ENCODE measurements at places on chromosomes 3 and 15.
A peak's percentile ranks its signal among the peaks of the same experiment; 100 is the strongest.

DNA sequence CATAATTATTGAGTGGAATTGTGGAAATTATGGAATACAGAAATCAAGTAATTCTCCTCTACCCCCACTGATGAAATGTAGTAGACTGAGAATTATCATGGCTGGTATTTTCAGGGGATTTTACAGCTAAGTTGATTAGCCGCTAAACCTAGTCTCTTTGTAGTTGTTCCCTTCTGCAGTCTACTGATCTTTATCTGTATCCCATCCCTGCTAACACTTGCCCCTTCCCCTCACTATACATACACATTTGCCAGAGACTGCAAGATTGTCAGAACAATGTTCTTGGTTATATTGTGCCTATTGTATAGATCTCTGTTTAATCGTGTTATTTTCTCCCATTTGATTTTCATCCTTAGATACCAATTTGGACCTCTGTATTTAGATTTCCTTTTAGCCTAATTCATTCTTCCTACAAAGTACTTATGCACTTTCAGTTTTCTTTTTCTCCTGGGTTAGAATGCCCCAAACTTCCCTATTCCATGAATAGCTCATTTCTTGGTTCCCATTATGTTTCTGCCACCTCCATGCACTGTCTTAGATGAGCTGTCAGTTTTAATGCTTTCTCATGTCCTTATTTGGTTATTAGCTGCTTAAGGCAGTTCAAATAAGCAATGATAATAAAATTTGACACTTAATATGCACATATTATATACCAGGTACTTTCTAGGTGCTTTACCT, 86.9 kb downstream of the CDIN1 start:
- DNase-seq, result no peak

DNA sequence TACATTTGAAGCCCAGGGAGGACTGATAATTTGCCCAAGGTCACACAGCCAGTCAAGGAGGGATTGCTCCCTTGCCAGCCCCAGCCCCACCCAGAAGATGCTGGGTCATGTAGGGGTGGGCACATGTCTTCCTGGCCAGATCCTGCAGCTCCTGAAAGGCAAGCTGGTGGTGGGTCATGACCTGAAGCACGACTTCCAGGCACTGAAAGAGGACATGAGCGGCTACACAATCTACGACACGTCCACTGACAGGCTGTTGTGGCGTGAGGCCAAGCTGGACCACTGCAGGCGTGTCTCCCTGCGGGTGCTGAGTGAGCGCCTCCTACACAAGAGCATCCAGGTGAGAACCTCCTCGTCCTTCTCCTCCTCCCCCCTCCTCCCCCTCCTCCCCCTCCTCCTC, 13.2 kb downstream of the ISG20 start:
- no peak for DNase-seq

GRCh38 chr3:190593075-190593474, 79.2 kb downstream of the IL1RAP start:
- no peak for DNase-seq

GRCh38 chr3:194339356-194339755, 11.8 kb downstream of the CPN2 start:
- DNase-seq, result no peak

DNA sequence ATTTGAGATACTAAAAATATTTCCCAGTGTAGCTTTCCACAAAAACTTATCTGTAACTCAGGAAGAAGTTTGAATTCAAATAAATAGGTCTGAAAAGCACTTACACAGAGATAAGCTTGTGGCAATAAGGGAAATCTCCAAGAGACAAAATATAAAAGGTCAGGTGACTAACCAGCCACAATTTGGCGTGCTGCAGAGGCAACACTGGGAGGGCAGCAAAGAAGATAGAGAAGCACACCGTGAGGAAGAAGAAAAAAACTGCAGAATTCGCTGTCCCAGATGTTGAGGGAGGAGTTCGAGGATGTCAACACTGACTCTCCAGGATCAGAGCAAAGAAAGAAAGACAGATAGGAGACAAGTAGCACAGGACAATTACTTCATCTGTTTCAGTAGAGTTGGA, 204.4 kb downstream of the FMN1 start:
- no peak for DNase-seq

DNA sequence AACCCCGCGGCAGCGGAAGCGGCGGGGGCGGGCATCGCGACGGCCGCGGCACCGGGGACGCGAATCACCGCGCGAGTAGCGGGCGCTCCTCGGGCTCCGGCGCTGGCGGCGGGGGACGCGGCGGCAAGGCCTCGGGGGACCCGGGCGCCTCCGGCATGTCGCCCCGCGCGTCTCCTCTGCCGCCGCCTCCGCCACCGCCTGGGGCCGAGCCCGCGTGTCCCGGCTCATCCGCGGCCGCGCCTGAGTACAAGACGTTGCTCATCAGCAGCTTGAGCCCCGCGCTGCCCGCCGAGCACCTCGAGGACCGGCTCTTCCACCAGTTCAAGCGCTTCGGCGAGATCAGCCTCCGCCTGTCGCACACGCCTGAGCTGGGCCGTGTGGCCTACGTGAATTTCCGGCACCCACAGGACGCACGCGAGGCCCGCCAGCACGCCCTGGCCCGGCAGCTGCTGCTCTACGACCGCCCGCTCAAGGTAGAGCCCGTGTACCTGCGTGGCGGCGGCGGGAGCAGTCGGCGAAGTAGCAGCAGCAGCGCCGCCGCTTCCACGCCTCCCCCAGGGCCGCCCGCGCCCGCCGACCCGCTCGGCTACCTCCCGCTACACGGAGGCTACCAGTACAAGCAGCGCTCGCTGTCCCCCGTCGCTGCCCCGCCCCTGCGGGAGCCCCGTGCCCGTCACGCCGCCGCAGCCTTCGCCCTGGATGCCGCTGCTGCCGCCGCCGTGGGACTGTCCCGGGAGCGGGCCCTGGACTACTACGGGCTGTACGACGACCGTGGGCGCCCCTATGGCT, 675 bp downstream of the RBM15B start:
- peak; percentile 25 for DNase-seq

- DNase-seq, result peak; percentile 78
Measured at GRCh38 chr15:76059320-76060117, at the start of gene TMEM266. Gene TMEM266, plus strand, starts transcription at chr15:76059985. Its CDS starts 74,279 bp downstream, at chr15:76134264.

DNA sequence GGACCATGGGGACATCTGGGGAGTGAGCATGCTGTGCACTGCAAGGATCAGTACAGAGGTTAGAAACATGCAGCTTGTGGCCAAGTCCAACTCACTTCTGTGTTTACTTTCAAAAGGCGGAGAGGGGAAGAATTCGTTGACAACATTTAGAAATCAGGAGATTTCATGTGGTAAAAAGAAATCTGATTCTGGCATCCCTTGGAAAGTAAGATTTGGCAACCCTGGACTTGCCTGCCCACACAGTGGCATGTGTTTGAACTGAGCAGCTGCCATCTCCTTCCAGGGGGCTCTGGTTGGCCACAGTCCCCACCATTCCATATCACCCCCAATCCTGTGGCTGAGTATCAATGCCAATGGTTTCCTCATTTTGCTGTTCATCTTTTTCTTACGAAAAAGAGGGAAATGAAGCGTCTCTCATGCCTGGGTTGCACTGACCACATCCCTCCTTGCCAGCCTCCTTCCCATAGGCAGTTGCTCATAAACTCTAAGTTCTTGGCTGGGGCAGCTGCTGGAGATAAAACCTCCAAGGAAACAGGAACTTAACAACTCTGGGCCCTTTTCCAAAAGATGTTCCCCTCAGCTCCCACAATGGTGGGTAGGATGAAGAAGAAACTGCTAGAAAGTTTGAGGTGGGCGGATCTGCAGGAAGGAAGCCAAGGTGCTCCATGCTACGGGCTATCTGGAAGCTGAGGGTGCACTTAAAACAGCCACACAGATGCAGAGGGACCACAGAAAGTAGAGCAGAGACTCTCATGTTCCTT, 29.2 kb downstream of the SLC6A11 start:
- DNase-seq, result no peak

- DNase-seq, result no peak
Measured at GRCh38 chr3:60674870-60675269, 576.4 kb downstream of the FHIT start.

DNA sequence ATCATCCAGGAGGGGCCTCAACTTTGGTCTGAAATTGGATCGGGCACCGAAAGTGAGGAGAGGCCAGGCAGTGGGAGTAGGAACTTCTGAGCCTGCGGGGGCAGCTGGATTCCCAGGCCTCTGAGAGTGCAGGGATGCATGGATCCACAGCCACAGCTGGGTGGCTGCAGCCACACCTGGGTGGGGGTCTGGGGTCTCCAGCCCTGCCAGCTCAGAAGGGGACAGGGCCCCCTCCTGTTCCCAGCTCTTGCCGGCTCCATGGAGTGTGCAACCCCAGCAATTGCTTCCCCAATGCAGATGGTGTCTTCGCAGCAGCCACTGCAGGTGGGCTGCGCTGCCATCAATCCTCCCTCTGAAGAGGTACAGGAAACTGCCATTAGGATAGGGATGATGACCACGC, 123.7 kb downstream of the BCHE start:
- no peak for DNase-seq

- no peak for DNase-seq
Measured at GRCh38 chr15:25846377-25846776, 16.8 kb downstream of the ATP10A start.

DNA sequence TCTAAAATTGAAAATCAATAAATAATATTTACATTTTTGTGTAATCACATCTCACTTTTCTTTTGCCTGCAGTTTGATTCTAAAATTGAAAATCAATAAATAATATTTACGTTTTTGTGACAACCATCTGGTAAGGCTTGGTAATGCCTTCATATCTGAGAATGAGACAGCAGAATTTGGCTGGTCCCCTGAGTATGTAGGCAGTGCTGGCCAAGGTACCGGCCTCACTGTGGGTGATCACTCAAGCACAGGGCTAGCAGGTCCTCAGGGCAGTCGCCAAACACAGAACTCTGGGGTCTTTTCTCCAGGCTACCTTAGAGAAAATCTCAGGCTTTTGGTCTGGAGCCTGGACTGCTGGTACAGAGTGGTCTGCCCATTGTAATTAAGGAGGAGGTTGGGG, 26.2 kb downstream of the RTP3 start:
- DNase-seq, result no peak

DNA sequence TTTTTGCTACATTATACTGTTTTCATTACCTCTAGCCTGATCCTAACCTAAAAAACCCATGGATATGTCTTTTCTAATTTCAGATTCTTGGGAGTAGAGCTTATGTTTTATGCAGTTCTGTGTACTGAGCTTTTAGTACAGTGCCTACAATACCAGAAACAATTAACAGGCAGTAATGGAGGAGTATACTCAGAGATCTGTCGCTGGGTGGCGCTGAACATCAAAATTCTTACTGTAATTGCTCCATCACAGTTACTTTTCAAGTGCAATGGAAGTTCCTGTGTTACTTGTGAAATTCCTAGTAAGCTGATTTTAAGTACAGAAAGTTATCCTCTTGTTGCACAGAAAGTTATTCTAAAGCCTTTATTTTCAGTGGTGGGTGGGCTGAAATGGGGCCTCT, 66.9 kb downstream of the RNF13 start:
- peak; percentile 77 for DNase-seq

GRCh38 chr3:146404436-146404835, 64.9 kb downstream of the PLSCR2 start:
- DNase-seq, result no peak

GRCh38 chr3:11074451-11074850, 79.8 kb upstream of the HRH1 start:
- no peak for DNase-seq

- no peak for DNase-seq
Measured at GRCh38 chr15:51328926-51329325, 9.5 kb downstream of the CYP19A1 start.

- peak; percentile 63 for DNase-seq
Measured at GRCh38 chr15:46696281-46696680, 1021.0 kb upstream of the SEMA6D start.

DNA sequence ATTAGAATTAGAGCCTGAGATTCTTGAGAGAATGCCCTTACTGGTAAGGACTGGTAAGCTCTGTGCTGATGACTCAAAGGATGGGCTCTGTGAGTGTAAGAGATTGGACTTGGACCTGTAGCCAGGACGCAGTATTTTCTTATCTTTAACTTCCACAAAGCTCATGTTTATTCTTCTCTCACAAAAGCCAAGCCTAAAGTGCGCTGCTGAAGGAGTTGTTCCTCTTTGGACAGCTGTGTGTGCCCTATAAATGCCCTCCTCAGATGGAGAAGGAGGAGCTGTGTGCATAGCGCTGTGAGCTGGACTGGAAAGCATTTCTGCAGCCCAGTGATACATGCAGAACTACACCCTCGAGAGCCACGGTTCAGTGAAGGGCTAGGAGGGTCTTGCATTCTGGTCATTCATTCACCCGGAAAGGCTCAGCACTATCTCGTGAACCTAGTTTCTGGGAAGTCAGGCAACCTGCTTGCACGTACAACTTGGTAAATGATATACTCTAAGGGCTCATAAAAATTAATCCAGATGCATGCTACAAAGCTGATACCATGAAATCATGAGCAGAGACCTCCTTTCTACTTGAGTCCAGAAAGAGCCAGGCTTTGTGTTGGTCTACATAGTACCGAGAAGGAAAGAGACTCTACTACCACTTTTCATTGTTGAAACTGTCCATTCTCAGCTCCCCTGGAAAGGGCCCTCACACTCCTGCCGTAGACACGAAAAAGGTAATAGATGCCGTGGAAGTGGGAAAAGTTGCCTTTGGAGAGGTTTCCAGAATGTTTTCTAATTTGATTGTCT, 103.0 kb upstream of the TBL1XR1 start:
- DNase-seq, result peak; percentile 10

DNA sequence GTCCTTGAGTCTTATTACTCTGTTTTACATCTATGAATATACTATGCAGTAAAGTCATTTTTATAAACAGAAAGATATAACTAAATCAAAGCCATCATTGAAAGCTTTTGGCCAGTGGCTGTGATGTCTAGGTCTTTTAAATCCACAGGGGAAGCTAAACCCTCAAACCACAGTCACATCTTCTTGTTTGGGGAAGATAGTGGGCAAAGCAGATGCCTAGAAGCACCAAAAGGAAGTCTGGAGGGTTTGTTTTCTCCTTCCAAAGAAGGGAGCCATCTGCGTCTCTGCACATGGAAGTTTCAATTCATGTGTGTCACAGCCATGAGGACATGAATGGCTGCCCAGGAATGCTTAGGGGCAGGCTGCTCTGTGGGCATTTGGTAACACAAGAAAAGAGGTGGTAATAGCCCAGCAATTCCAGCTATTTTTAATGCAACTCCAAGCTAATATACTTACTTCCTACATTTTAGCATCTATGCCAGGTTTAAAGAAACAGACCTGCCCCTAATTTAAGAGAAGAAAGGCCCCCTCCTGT, 322.2 kb downstream of the SLC9A9 start:
- DNase-seq, result peak; percentile 15

- DNase-seq, result no peak
Measured at GRCh38 chr15:100968050-100968966, 49.2 kb downstream of the LRRK1 start.

GRCh38 chr3:16334909-16335308, 69.9 kb downstream of the OXNAD1 start:
- DNase-seq, result peak; percentile 66

GRCh38 chr3:190012314-190012782, 108.3 kb downstream of the P3H2 start:
- no peak for DNase-seq

Measured in brain (organoid and tissue), 16 donors.